ENCODE measurements at places on chromosomes 6 and 20. TPM values are rescaled to one million over a fixed set of nuclear protein-coding genes. Genes with fewer than 3 reads are reported as not detected.
A peak's percentile ranks its signal among the peaks of the same experiment; 100 is the strongest.

- no peak for DNase-seq
- H3K4me3 ChIP-seq = no peak overlapping the region
- no peaks in the 10 kb centered on the region for H3K4me1 ChIP-seq
- no peaks in the 10 kb centered on the region for H3K36me3 ChIP-seq
- H3K27me3 ChIP-seq = no peaks in the 10 kb centered on the region
Observed at GRCh38 chr6:109239160-109239559, 143.1 kb downstream of the CD164 start.

- no peaks in the 10 kb centered on the region for H3K36me3 ChIP-seq
- H3K27me3 ChIP-seq = no peaks in the 10 kb centered on the region
- DNase-seq = no peak
- peak overlapping the region; percentile 96 for H3K4me3 ChIP-seq
- H3K4me1 ChIP-seq = peaks cover 15% of the 10 kb centered on the region
- H3K27ac ChIP-seq = peak overlapping the region; percentile 86
Observed at GRCh38 chr6:107956586-107957307, 1.3 kb downstream of the SEC63 start.

GRCh38 chr6:138434925-138435324 is 30.9 kb downstream of the HEBP2 start:
- H3K4me3 ChIP-seq = no peak overlapping the region
- H3K36me3 ChIP-seq = no peaks in the 10 kb centered on the region
- no peaks in the 10 kb centered on the region for H3K27me3 ChIP-seq
- H3K4me1 ChIP-seq = no peaks in the 10 kb centered on the region
- no peak overlapping the region for H3K27ac ChIP-seq

DNA sequence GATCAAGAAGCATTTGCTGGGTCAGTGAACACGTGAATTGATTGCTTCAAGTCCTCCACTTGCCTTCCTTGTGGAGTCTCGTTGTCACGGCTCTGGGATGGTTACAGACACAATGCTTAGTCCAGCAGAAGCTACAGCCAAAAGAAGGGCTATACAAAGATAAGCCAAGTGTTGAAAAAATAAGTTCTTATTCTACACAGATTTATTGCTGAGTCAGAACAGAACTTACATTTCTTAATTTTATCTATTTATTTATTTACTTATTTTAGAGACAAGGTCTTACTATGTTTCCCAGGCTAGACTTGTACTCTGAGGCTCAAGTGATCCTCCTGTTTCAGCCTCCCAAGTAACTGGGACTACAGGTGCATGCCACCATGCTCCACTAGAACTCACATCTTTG is 199.0 kb downstream of the MYLK4 start:
- H3K27me3 ChIP-seq = peaks cover 3% of the 10 kb centered on the region
- no peaks in the 10 kb centered on the region for H3K4me1 ChIP-seq
- no peak overlapping the region for H3K4me3 ChIP-seq
- DNase-seq = no peak
- H3K36me3 ChIP-seq = no peaks in the 10 kb centered on the region

TREM2 gene
- polyA plus RNA-seq = not detected
